ENCODE measurements at places on chromosomes 12 and 14.

DNA sequence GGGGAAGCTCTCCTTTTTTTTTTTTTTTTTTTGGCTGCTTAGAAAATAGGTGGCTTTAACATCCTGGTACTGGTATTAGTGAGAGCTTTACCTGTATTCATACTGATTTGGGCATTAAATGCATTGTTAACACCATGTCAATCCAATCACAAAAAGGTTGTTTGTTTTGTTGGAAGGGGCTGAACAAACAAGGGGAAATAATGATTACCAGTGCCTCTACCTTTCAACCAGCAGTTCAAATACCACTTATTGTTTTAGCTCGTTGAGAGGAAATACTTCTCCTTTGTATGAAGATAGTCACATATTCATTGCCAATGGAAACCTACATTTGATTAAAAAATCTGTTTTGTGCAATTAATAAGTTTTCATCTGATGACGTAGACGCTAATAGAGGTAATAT lies 72.9 kb downstream of the MIPOL1 start:
- no peak for DNase-seq

- DNase-seq: no peak
These were observed 175.9 kb downstream of the EMP1 start for GRCh38 chr12:13372386-13372785.

DNA sequence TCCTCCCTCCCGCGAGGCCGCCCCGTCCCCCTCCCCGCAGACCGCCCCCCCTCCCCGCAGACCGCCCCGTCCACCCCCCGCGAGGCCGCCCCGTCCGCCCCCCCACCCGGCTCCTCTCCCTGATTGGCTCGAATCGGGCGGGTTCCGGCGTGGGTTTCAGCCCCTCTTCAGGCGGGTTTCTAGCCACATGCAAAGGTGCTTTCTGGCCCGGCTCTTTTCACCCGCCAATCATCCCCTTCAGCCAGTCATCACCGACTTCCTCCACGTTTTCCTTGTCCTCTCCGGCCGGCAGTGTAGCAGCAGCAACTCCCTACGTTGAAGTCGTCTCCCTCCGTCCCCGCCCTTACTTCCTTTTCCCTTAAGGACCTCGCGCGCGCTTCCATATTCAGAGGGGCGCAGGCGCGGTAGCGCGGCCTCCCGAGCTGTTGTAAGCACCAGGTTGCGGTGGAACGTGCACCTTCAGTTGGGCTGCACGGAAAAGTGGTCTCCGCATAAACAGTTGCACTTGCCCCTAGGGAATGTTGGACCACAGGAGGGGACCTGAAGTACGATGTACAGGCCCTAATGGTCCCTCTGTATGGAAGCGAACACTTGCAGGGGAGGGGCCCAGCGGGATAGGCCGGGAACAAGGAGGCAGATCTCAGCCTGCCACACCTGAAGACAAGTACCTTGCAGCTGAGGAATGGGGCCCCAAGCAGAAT lies 44.6 kb upstream of the ESR2 start:
- peak; percentile 94 for DNase-seq

DNA sequence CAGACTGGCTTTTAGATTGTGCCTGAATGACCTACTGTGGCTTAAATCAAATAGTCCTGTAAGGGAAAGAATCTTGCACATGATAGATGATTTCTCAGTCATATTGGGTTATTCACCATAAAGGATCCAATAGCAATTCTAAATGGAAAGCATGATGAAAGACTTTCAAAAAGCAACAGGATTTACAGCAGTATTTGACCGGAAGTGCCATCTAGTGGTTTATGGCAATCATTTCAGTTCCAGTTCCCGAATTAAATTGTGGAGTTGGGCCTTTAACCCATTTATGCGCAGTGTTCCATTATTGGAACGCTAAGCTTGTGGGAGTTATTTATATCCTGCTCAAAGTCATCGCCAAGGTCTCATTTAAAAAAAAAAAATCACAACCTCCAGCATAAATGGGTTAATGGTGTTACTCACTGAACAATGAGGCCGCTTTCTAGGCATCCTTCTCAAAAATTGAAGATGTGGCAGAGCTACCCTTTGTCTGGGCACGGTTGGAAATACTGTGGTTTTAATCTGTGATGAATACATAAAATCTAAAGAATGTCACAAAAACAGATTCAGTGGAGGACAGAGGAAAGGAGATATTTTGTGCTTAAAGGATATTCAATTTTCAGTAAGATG lies 60.8 kb upstream of the REP15 start:
- DNase-seq: peak; percentile 29

- no peak for DNase-seq
These were observed 334.7 kb downstream of the BMP4 start for GRCh38 chr14:53621921-53622320.

- DNase-seq: no peak
These were observed 45.0 kb upstream of the ASPG start for GRCh38 chr14:104040539-104040938.

DNA sequence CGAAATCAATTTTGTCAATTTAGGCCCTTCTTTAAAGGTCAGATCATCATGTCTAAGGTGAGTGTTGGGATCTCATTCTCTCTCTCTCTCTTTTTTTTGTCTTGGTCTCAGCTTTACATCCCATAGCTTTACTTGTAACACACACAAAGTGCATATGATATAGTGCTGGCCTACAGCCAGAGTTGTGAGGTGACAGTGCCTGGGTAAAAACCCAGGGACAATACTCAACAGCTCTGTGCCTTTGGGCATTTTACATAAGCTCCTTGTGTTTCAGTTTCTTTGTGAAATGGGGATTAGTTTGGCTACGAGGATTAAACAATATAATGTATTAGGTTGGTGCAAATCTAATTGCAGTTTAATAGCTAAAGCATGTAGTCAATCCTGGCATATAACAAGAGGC lies 40.2 kb downstream of the GRIP1 start:
- no peak for DNase-seq

DNA sequence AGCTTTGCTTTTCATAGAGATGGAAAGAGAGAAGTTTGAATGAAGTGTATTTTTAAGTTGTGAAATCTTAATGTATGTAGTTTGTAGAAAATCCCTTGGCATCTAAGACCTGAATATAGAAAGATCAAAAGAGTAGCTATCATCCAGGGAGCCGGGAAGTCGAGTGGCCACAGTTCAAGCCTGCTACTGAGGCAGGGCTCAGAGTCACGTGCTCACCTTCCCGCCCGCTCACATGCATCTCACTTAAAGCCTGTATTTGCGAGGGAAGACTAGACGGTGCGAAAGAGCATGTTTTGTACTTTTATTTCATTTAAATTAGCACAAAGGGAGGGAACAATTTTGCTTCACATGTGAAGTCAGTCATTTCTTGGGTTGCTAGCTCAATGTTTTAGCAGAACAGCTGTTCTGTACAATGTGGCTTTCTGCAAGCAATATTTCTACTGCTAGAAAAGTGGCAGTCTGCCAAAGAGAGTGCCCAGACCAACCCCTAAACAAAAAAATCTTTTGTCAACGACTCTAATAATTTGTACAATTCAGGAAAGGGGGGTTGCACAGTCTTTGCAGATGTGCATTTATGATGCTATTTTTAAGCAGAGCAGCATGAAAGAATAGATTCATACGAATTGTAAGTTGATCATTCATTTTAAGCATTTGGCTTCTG lies 290.7 kb downstream of the NPAS3 start:
- no peak for DNase-seq

- no peak for DNase-seq
These were observed 268.6 kb downstream of the BTG1 start for GRCh38 chr12:91877022-91877421.

DNA sequence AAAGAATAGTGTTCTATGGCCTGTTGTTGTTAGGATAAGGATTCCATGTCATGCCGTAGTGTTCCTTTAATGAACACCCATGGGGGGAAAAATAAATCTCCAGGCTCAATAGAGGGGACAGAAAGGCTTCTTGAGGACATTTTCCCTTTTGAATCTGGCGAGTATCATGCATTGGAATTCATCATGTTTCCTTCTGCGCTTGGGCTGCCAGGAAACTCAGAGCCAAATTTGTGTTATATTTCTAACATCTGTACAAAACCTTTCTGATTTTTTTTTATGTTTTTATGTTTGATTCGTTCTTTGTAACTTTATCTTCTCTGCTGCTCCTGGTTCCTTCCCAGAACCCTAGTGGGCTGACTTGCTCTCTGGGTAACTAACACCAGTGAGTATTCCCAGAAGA lies 1163.3 kb downstream of the VRK1 start:
- DNase-seq: no peak

DNA sequence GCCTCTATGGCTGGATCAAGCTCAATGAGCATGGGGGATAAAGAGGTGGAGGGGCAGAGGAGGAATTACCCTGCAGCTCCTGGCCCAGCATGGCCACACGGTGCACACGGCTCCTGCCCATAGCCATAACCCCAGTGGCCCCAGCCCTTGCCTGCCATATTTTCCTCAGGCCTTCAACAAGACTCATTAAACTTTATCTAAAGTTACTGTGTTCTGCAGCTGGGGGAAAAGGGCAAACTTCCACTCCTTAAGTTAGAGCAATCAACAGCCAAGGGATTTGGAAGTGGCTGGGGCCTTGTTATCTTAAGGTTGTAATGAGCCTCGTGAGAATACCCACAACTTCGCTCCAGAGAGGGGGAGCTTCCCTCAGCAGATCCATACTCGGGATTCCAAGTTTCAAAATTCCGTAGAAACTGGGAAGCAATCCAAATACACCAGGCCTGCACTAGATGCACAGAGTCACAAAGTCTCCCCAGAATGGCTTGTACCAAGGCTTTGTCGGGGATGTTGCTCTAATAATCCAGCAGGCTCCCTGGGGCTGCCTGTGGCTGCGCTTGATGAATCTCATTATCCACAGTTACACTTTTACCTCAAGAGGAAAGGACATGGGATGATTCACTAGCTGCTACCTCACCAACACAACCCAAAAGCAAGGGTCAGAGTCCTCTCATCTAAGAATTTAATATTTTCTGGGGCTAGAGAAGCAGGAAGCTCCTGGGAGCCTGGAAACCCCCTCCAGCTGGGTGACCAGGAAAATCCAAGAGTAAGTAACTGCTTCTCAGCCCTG lies 13.0 kb upstream of the OR6J1 start:
- DNase-seq: peak; percentile 69

GRCh38 chr12:85951823-85952222 lies 77.7 kb downstream of the NTS start:
- no peak for DNase-seq

DNA sequence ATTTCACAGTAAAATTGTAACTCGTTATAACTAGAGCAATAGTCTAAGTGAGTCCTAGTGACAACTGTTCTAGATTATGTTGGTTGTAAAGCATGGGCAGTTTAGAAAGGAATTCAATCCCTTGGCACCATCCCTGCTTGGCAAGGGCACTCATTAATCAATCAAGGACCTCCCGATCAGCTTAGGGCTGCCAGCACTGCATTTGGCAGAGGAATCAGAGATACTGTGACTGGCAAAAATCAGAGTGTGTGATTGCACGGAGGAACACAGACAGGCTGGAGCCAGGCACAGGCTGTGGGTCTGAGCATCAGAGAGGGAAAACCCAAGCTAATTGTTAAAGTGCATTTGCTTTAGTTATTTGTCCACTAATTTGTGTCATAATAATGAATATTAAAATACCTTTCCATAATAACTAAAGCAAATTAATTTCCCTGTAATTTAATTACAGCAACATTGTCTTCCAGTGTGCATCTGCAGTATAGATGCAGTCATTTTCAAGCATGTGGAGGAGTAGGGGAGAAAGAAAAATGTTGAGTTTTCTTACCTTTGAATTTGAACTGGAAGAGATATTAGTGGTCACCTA lies 3.2 kb upstream of the EGLN3 start:
- no peak for DNase-seq

- no peak for DNase-seq
These were observed 831 bp upstream of the BTBD7 start for GRCh38 chr14:93333631-93334103.

DNA sequence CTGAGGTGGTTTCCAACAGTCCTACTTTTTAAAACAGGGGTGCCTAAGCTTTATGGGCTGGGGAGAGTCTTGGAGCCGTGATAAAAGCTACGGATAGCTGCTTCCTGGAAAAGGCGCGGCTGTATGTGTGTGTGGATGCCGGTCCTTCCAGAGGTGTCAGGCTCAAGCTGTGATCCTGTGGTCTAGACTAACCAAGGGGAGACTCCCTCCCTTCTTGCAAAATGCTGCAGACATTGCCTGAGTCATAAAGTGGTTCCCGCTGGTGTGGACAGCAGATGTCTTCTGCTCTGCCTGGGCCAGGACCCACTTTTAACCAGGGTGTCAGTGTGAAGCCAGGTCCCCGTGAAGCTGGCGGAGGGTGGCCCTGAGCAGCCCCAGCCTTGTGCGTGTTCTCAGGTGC lies 37.8 kb downstream of the CCDC92 start:
- DNase-seq: no peak

GRCh38 chr12:123713823-123714585 lies 1.9 kb downstream of the ATP6V0A2 start:
- no peak for DNase-seq

- DNase-seq: peak; percentile 84
These were observed 50.5 kb upstream of the DACT1 start for GRCh38 chr14:58587271-58587670.

- no peak for DNase-seq
These were observed 96.5 kb upstream of the NCOR2 start for GRCh38 chr12:124663771-124664366.

DNA sequence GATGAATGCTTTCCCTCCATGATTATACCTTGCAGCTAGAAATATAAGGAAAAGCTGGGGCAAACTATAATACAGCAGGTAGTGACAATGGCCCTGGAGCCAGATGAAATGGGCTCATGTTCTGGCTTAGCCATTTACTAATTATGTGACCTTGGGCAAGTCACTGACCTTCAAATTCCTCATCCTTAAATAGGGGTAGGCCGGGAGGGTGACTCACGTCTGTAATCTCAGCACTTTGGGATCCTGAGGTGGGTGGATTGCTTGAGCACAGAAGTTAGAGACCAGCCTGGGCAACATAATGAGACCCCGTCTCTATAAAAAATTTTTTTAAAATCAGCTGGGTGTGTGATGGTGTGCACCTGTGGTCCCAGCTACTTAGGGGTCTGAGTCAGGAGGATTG lies 155.4 kb downstream of the C12orf75 start:
- DNase-seq: no peak

- DNase-seq: no peak
These were observed 36.2 kb upstream of the FERMT2 start for GRCh38 chr14:52987042-52987441.

GRCh38 chr14:89973234-89973823 lies 17.6 kb downstream of the TDP1 start:
- peak; percentile 22 for DNase-seq

GRCh38 chr12:107731366-107731765 lies 29.6 kb downstream of the PRDM4 start:
- DNase-seq: no peak

DNA sequence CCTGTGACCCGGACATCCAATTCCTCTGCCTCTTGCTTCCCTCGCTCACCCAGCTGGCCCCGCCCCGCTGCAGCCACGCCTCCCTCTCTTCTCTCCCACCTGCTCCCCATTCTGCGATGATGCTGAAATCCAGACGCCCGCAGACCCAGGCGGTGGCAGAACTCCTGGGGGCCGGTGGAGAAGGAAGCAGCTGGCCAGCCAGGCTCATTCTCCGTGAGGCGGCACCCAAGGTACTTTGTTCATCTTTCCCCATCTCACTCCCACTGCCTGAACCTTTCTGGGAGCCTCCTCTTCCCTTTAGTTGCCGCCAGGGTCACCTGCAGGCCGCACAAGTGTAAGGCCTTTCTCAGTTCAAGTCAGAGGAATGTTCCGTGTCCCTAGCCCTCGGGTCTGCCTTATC lies 35.7 kb downstream of the FOXN4 start:
- no peak for DNase-seq
